Endothelial cell of umbilical vein (primary cell): ENCODE measurements at places on chromosomes 13 and 19. TPM values are rescaled to one million over a fixed set of nuclear protein-coding genes. Genes with fewer than 3 reads are reported as not detected.

FUT6 gene
- not detected in 2 replicates for total RNA-seq

SHC2 gene
- 4.2 and 7.5 TPM in 2 replicates for total RNA-seq

ZNF99 gene
- not detected in 2 replicates for total RNA-seq

TMEM190 gene
- not detected in 2 replicates for total RNA-seq

POLR2I gene
- 63.3 and 64.8 TPM in 2 replicates for total RNA-seq

MYO16 gene
- 0.04 and 0.07 TPM in 2 replicates for total RNA-seq

IL11 gene
- total RNA-seq, result not detected in 2 replicates

GPR12 gene
- total RNA-seq, result not detected in 2 replicates

ATP1A3 gene
- total RNA-seq, result 0.40 TPM in 1 of 2 replicates, not detected in the other

SLC7A9 gene
- not detected in 2 replicates for total RNA-seq

ZNF256 gene
- total RNA-seq, result 3.7 and 4.0 TPM in 2 replicates

APOC4 gene
- total RNA-seq, result not detected in 2 replicates

ZNF554 gene
- 1.6 and 1.8 TPM in 2 replicates for total RNA-seq

ZNF607 gene
- 4.5 and 5.2 TPM in 2 replicates for total RNA-seq

KIR2DL3 gene
- not detected in 2 replicates for total RNA-seq

SPHK2 gene
- 30.5 and 31.1 TPM in 2 replicates for total RNA-seq

SHD gene
- total RNA-seq, result not detected in 2 replicates

SLC44A2 gene
- total RNA-seq, result 130 and 136 TPM in 2 replicates

KIR3DL1 gene
- total RNA-seq, result not detected in 2 replicates

ZNF816 gene
- total RNA-seq, result 4.9 and 5.3 TPM in 2 replicates

TM9SF2 gene
- 85.9 and 90.0 TPM in 2 replicates for total RNA-seq

LCP1 gene
- total RNA-seq, result 0.14 and 0.38 TPM in 2 replicates

MATK gene
- not detected in 2 replicates for total RNA-seq

ATP12A gene
- total RNA-seq, result not detected in 2 replicates

ZNF284 gene
- 2.4 and 2.7 TPM in 2 replicates for total RNA-seq

PLK5 gene
- total RNA-seq, result not detected in 2 replicates

TYROBP gene
- total RNA-seq, result not detected in 2 replicates

PCDH20 gene
- not detected in 2 replicates for total RNA-seq

PRODH2 gene
- not detected in 2 replicates for total RNA-seq

CPB2 gene
- not detected in 2 replicates for total RNA-seq

CBLC gene
- total RNA-seq, result not detected in 2 replicates

ZNF442 gene
- total RNA-seq, result 0.39 and 0.93 TPM in 2 replicates

SIGLEC12 gene
- not detected in 2 replicates for total RNA-seq

ZNF540 gene
- total RNA-seq, result 0.75 and 0.83 TPM in 2 replicates

PKN1 gene
- 302 and 326 TPM in 2 replicates for total RNA-seq

GAPDHS gene
- total RNA-seq, result not detected in 2 replicates

NOVA2 gene
- 34.2 and 35.2 TPM in 2 replicates for total RNA-seq

SPATA13 gene
- 12.9 and 13.3 TPM in 2 replicates for total RNA-seq

UNC13A gene
- total RNA-seq, result 0.09 and 0.30 TPM in 2 replicates

SLC6A16 gene
- 1.6 and 3.6 TPM in 2 replicates for total RNA-seq

CLC gene
- total RNA-seq, result not detected in 2 replicates
